ENCODE measurements at places on chromosomes 16 and 17.
A peak's percentile ranks its signal among the peaks of the same experiment; 100 is the strongest.

GRCh38 chr16:83561876-83562275 is 245.9 kb upstream of the HSBP1 start:
- DNase-seq: peak; percentile 52

GRCh38 chr17:45377401-45377800 is 55.3 kb downstream of the ARHGAP27 start:
- no peak for DNase-seq

- DNase-seq: no peak
These were observed 61.9 kb downstream of the WWP2 start for GRCh38 chr16:69823831-69824563.

GRCh38 chr17:55612691-55613141 is 101.5 kb upstream of the SMIM36 start:
- no peak for DNase-seq

DNA sequence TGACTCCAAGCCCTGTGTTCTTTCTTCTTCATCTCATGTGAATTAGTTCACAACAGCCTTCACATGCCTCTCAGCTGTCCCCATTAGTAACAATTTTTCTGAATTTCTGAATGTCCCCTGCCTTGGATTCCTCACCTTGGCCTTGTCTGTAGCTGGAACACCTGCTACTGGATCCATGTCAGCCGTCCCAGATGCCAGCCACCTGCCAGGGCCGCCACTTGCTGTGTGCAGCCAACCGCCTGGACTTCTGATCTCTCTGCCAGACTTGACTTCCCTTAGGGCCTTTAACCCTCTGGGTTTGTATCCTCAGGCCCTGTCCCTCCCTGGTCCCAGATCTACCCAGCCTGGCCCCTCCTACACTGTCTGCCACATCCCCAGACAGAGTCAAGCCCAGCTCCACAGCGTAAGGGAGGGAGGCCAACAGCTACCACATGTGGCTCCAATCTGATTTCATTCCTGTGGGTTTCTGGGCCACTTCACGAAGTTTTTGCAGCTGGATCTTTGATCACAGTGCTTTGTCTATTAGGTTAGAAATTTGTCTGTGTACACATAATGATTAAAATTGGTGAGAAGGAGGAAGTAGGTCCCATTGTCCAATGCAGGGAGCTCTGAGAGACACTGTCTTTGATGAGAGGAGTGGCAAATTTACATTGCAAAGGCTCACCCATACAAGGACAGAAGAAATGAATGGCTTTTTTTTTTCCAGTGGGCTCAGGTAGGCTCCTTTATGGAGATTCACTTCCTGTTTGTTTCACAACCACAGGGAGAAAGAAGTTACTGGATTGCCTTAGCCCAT is 15.3 kb downstream of the MPP2 start:
- peak; percentile 85 for DNase-seq

GRCh38 chr17:41522301-41523224 is 3.9 kb upstream of the KRT15 start:
- DNase-seq: no peak

DNA sequence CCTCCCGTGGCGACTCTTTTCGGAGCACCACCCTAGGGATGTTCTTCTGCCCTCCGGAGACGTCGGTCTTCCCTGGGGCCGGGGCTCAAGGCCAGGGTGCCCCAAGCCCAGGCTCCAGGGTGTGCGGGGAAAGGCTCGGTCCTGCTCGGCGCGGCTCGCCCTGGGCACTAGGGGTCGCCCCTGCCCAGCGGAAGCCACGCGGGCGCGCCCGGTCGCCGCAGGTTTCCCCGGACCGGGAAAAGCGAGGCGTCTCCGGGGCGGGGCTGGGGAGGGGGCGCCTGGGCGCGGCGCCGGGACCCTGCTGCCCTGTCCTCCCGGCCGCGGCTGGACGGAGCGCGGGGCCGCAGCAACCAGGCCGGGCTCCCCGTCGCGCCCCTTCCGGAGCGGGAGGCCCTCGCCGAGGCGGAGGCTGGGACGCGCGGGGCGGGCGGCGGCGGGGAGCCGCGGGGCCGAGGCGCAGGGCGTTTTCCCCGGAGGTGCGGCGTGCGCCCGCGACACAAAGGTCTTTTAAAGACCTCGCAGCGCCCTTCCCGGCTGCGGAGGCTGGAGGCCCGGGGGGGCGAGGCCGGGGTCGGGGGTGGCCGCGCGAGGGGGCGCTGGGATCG is 76.4 kb downstream of the MRC2 start:
- DNase-seq: peak; percentile 86

GRCh38 chr17:66678061-66678460 is 156.9 kb upstream of the CACNG5 start:
- DNase-seq: no peak

DNA sequence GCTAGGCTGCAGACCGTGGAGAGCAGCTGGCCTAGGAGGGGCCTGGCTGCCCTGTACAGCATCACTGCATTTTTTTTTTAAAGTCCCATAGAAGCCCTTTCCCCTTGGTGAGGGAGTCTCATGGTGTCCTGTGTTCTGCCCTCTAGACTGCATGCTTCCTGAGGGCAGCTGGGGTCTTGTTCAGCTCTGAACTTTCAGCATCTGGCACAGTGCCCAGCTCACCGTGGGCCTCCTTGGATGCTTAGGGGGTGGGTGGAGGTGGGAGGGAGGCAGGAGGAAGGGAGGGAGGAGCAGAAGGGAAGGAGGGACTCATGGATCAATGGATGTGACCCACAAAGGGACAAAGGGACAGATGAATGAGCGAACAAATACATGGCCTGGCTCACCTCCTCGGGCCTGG is 63.4 kb upstream of the TMEM97 start:
- no peak for DNase-seq

GRCh38 chr16:61993108-61993507 is 43.1 kb downstream of the CDH8 start:
- DNase-seq: no peak

- no peak for DNase-seq
These were observed 99.3 kb upstream of the SOX9 start for GRCh38 chr17:72021417-72022041.

DNA sequence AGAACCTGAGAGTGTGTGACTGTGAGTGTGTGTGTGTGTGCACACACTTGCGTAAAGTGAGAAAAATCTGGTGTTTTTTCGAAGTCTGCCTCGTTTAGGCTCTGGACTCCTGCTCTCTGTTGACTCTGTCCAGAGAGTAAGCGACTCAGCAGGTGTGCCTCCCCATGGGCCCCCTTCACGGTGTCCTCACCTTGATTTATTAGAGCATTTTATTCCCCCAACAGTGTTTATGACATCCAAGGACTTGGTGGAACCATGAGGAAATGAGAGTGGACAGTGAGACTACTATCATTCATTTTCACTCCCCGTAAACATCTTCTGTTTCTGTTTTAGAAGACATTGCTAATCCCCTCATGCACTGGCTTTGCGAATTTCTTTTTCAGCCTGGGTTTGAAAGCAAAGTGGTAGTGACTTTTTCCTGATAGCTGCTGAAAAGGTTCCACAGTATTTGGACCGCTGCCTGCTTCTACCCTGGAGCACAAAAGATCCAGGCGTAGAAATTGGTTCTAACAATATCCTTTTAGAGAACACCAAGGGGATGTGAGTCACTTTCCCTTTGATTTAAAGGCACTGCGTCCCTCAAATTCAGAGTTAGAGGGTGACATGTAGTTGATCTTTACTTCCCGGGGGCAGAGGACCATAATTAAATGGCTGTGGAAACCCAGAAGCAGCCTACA is 218.2 kb downstream of the WWOX start:
- no peak for DNase-seq

DNA sequence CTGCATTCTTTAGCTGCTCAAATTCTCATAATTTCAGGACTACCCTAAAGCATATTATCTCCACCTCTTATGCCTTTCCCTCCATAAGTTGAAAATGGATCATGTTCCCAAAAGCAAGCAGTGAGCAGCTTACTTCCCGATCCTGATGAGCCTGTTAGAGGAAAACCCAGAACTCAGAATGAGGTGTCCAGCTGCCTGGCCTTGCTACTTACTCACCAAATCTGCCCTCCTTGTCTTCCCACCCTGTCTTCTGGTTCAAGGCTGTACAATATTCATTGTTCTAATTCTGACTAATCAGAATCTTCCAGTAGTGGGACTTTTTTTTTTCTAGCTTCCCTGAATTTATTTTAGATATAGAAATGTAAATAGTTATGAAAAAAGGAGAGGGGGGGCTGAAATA is 10.8 kb downstream of the LYRM1 start:
- DNase-seq: no peak

DNA sequence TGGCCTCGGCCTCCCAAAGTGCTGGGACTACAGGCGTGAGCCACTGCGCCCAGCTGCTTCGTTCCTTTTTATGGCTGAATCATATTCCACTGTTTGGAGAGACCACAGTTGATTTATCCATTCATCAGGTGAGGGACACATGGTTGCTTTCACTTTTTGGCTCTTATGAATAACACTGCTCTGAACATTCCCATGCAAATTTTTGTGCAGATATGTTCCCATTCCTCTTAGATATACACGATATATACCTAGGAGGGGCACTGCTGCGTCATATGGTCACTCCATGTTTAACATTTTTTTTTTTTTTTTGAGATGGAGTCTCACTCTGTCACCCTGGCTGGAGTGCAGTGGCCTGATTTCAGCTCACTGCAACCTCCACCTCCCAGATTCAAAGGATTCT is 13.9 kb upstream of the GLIS2 start:
- no peak for DNase-seq

- peak; percentile 86 for DNase-seq
These were observed 485 bp downstream of the DYNLL2 start for GRCh38 chr17:58083491-58084316.

DNA sequence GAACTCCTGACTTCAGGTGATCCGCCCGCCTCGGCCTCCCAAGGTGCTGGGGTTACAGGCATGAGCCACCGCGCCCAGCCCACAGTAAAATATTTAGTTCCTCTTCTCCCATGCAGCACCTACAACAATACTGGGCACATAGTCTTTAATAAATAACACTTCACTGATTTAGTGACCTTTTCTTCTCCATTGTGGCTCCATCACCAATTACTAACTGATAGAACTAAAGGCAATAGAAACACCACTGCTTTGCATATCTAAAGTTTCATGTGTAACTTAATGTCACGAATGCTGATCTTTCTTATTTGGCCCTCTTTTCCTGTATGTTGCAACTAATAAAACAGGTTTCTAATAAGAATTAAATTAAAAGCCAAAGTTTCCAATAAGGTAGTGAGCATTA is 38.9 kb downstream of the TRIM37 start:
- no peak for DNase-seq

Measured in AG20443 (cell line).